Cortex of kidney (tissue), 1 donor: ENCODE measurements at places on chromosomes 11 and 22.

DNA sequence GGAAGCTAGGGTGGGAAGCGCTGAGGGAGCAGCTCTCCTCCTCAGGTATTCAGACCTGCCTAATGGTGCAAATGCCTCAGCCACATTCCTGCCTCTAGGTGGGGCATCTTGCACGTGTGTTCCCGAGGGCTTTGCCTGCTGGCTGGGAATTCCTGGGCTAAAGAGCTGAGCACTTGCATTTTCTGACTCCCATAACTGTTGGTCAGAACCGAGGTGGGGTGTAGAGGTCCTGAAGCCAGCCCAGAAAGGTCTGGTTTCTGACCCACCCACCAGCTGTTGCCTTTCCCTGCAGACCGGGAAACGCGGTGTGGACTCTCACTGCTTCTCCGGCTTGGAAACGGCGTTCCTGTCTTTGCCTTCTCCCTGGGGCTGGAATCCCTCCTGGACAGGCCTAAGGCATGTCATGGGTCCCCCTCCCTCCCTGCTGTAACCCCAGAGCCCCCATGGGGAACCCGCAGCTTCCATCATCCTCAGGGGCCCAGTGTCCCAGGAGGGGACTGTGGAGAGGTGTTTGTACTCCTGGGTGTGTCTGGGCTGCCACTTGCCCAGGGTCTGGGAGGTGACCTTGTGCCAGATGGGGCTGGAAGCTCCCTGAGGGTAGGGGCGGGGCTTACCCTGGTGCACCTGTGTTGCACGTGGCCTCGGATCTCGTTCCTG, 24.0 kb upstream of the SMIM38 start:
- DNase-seq, result no peak

DNA sequence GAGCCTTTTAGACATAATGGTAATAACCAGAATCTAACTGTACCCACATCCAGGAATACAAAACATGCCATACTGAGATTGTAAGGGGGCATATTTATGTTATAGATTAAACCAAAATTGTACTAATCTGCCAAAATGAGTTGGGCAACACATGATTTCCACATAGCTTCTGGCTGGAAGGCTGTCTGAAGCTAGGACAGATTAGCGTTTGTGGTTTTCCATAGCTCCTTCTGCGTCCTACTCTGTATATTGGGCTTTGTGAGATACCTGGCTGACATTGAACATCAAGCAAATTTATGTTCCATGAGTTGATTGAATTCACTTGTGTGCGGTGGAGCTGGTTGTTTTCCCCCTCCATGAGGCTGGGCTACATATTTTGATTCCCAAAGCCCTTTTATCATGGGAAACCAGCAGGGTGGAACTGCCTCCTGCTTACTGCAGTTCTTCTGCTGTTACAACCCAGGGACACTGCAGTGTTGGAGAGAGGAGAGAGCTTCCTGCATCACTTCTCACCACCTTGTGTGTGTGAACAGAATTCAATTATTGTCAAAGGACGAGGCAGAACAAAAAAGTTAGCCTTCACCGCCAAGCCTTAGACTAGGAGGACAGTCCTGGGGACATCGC, 114.9 kb downstream of the C11orf91 start:
- no peak for DNase-seq

GRCh38 chr11:18383388-18384156, 10.8 kb upstream of the LDHA start:
- no peak for DNase-seq

DNA sequence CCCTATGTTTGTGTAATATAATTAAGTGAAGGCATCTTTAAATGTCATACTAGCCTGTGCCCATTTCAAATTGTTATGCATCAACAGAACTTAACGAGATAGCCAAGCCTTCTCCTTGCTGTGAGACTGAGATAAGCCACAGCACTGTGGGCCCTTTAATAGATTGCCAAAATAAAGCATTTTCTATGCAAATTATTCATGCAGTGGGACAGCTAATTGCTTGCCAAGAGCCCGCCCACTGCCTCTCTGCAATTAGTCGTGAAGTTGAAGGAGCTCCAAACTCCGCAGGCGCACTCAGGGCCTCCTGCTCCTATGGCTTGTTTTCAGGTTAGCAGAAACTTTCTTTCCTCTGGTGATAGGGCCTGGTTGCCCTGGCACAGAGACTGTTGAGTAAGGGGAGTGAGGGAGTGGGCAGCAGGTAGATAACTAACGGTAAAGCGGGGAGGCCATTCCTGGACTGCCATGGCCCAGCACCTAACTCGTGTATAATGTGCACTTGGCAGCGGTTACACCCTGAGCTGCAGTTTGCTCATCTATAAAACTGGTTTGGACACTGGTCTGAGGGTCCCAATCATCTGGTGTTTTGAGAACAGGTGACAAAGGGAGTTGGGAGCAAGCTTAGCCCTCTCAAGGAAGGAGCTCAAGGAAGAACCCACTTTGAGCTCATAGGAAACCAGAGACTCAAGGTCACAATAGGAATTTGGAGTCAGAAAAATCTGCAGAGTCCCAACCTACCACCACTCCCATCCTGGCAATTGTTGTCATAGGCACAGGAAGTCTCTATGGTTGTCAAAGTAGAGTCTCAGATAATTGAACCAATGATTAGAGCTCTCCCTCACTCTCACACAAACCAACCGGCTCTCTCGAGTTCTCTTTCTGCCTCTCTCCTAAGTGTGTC, 33.9 kb upstream of the RIC3 start:
- no peak for DNase-seq

GRCh38 chr22:36419177-36419911, 31.6 kb upstream of the MYH9 start:
- DNase-seq, result no peak

DNA sequence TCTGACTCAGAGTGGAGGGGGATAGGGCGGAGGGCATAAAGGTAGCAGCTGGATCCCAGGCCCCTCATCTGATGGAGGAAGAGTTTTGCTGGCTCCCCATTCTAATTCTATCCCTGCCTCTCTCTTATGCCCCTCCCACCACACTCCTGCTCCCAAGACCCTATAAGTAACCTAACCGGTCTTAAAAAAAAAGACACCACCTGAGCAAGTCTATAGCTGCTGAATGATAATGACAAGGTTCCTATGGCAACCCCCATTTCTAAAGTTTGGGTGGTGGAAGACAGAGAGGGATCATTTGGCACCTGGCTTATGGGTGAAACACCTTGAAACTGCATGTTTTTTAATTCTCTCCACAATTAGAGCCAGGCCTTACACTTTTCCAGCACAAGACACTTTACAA, 69.6 kb downstream of the LARGE1 start:
- no peak for DNase-seq

DNA sequence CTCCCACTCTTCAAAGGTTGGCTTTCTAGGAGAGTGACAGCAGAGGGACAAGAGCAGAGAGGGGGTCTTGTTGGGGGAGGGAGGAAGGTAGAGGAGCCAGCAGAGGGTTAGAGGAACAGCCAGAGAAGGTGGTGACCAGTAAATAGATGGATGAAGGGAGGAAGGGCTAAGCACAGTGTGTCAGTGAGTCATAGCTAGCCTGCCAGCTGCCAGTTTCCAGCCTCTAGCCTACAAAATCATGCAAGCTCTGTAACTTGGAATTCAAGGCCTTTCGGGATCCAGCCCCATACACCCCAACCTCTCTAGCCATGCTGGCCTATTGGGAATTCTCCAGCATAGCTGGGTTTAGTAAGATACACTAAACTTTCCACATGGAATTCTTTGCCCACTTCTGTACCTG, 147.4 kb upstream of the TEAD1 start:
- no peak for DNase-seq

DNA sequence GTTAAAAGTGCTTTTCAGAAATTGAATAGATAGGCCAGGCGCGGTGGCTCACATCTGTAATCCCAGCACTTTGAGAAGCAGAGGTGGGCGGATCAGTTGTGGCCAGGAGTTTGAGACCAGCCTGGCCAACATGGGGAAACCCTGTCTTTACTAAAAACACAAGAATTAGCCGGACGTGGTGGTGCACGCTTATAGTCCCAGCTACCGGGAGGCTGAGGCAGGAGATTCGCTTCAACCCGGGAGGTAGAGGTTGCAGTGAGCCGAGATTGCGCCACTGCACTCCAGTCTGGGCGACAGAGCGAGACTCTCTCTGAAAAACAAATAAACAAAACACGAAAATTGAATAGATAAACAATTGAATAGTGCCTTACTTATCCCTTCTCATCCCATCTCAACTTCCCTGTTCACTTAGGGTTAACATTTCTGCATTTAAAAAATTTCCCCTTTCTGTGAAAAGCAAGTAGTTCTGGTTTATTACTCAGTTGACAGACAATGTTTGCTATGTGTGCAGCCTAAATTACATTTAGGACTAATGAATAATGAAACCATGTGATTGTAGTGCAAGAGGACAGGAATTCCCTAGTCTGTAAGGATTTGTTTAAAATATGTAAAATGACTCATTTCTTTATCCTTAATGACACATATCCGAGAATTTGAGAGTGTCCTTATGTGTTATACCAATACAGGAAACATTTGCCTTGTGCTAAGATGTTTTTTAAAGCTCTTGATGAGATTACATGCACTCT, 6.0 kb downstream of the RNF169 start:
- DNase-seq, result no peak

GRCh38 chr11:44742508-44743246, 15.9 kb downstream of the TSPAN18 start:
- DNase-seq, result no peak

DNA sequence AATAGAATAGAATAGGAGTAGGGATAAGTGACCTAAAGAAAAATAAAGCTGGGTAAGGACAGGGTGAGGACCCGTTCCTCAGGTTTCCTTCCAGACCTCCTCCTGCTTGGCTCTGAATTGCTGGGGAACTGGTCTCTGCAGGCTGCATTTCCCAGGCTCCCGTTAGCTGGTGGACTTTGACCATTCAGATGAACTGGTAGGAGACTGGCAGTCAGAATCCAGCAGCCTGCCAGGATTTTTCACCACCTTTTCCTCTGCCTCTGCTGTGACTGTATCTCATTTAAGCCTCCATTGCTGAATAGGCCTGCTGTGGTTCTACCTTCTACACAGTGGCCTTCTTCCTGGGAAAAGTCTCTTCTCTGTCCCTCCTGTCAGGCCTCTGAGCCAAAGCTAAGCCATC, 24.6 kb upstream of the SMPD1 start:
- DNase-seq, result no peak

GRCh38 chr11:88131764-88132470, 43.3 kb downstream of the RAB38 start:
- no peak for DNase-seq

GRCh38 chr11:69320326-69320725, 26.4 kb downstream of the MYEOV start:
- no peak for DNase-seq

- no peak for DNase-seq
Measured at GRCh38 chr11:120182790-120183491, 27.9 kb upstream of the OAF start.

DNA sequence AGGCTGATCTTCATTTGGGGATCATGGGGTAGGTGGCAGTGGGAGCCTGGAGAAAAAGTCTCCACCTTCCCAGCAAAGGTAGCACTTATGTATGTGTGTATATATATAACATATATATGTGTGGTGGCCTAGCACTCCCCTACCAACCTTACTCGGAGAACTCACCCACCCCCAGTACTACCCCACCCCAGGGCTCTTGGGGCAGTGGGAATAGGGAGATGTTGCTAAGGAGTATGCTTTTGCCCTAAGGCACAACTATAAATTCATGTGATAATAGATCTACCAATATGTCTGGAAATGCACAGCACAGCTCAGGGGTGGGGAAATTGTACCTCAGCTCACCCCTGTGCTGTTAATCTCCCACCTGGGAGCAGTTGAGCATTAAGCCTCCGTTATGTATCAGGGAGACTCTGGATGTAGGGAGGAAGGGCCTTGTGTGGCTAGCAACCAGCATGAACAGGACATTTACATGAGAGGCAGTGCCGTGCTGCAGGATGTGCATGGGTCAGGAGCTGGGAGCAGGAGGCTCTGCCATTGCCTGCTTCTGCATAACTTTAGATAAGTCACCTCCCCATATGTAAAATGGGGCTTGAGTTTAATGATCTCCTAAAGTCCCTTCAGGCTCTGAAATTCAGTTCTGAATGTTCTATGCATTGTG, 57.3 kb downstream of the C11orf91 start:
- no peak for DNase-seq

GRCh38 chr11:8531312-8531711, 62.7 kb downstream of the STK33 start:
- no peak for DNase-seq

DNA sequence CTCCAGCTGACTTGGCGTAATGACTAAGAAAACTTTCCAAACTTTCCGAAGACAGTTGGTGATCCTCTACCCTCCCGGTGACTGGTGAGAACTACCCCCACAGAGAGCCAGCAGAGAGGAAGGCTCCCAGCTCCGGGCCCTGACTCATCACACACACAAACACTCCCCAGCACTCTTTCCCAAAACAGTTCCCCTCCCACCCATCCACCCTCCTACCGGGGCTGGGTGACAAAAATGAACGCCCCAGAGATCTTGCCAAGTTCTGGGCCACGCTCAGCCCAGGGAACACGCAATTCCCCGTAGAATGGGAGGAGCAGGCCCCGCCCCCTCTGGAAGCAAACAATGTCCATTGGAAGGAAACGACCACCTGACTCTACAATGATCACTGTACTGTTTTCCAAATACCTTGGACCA, 21.3 kb upstream of the JAM3 start:
- no peak for DNase-seq

DNA sequence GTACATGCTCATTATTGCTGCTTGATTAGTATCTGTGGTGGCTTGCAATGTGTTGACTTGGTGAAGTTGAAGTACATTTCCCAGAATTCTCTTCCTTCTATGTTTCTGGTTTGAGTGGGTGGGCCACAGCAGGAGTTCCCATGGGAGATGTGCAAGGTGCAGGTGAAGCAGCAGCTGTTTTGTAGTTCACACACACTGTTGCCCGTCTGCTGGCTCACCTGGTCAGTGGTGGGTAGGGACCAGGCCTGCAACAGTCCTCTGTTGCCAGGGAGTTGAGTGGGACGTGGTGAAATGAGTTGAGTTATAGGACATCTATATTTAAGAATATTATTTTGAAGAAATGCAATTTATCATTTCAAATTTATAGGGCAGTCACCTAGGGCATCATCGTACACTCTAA, 417.4 kb downstream of the TMEM135 start:
- no peak for DNase-seq
